Daoy (cell line): ENCODE measurements at places on chromosomes 4 and X. TPM values are rescaled to one million over a fixed set of nuclear protein-coding genes. Genes with fewer than 3 reads are reported as not detected.

Gene TMPRSS11A
- total RNA-seq = not detected in 2 replicates

Gene FGF2
- 4.2 and 5.5 TPM in 2 replicates for total RNA-seq

Gene EGF
- 4.7 and 7.3 TPM in 2 replicates for total RNA-seq

Gene CHIC1
- total RNA-seq = 4.2 and 7.7 TPM in 2 replicates

Gene NSG1
- 4.4 and 10.2 TPM in 2 replicates for total RNA-seq

Gene TEX13B
- not detected in 2 replicates for total RNA-seq

Gene RAP1GDS1
- total RNA-seq = 18.1 and 19.6 TPM in 2 replicates

Gene AWAT2
- not detected in 2 replicates for total RNA-seq

Gene SAGE1
- not detected in 2 replicates for total RNA-seq

Gene KLKB1
- total RNA-seq = not detected in 2 replicates

Gene DKK2
- total RNA-seq = 2.7 and 5.5 TPM in 2 replicates

Gene HTN3
- not detected in 2 replicates for total RNA-seq

Gene C4orf51
- not detected in 2 replicates for total RNA-seq

Gene ASB9
- 4.5 and 4.8 TPM in 2 replicates for total RNA-seq

Gene GABRG1
- total RNA-seq = not detected in 2 replicates

Gene RS1
- not detected in 2 replicates for total RNA-seq

Gene ERAS
- total RNA-seq = not detected in 2 replicates

Gene AFP
- 0.91 TPM in 1 of 2 replicates, not detected in the other for total RNA-seq
